ENCODE measurements at places on chromosomes 12 and 14. TPM values are rescaled to one million over a fixed set of nuclear protein-coding genes. Genes with fewer than 3 reads are reported as not detected.

The CCDC63 gene
- not detected for total RNA-seq

The RIMKLB gene
- total RNA-seq, result 159 TPM

The C3AR1 gene
- total RNA-seq, result 25.5 TPM

The CDKN3 gene
- 3.5 TPM for total RNA-seq

The EMP1 gene
- 295 TPM for total RNA-seq

GRCh38 chr12:107859367-107859766, 84.9 kb downstream of the ASCL4 start:
- no peak for DNase-seq

DNA sequence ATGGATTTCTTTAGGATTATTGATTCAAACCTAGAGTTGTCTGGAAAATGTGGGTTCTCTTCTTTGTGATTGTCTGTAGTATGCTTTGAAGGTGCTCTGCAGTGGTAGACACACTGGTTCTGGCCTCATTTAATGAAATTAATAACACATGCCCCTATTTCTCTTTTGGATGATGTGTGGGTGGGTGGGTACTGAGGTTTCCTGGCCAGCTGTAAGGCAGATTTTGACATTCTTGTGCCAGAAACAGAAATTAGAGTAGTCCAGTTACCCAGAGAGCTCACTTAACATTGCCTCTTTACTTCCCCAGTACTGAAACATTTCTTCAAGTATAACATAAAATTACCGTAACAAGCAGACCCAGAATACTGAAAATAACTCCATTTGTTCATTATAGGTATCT, 14.4 kb downstream of the TSFM start:
- no peak for DNase-seq

DNA sequence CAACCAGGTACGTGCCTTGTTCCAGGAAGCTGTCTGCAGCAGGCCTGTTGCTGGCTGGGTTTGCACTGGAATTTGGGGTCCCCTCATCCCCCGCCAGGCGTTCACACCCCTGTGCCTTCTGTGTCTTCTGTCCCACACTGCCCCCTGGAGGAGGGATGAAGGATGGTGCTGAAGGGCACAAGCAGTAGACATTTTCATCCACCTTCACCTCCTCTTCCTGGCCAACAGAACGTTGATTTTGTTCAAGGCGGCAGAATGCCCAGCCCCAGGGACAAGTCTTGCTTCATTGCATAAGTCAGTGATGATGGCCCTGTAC, 122.1 kb downstream of the CALM1 start:
- DNase-seq, result no peak

DNA sequence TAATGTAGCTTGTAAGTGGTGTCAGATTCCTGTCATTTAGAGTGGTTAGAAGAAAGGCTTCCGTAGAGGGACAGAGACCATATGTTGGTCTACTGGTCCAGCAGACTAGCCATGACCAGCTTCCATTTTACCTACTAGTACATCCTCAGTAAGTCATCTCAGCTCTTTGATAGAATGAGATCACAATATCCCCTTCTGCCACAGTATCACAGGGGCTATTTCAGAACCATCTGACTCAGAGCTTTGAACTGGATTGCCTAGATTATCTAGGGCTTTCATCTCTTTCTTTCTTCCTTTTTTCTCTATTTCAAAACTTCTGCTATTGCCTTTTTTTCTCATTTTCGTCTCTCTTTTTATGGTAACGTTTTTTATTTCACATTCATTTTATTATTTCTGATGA, 4.7 kb downstream of the ZDHHC17 start:
- no peak for DNase-seq

GRCh38 chr12:87365423-87365822, 663.8 kb downstream of the C12orf50 start:
- no peak for DNase-seq

DNA sequence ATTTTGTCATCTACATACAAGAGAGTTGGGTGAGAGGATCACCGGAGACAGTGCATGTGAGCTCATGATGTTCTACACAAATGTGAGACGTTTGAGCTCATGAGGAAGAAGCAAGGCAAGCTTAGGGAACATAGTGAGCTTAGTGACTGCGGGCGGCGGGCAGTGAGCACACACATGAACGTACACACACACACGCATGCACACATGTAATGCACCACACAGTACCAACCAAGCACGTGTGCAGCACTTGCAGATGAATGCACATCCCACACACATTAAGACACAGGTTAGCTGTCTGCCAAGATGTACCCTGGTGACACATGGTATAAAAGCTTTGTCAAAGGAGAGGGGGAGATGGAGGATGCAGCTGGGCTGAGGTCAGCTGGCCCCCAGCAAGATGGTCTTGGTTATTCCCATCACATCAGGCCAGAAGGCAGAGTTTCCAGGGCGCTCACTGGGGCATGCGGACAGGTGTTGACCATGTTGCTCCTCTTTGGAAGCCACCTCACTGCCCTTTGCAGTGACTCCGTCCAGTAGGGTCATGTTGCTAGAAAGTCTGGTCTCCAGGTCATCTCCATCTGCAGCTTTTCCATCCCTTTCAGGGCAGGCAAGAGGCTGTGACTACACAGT, 8.7 kb upstream of the CACNA2D4 start:
- no peak for DNase-seq

- DNase-seq, result peak; percentile 40
Observed at GRCh38 chr12:113184098-113184899, 979 bp downstream of the DDX54 start.

- DNase-seq, result no peak
Observed at GRCh38 chr12:127957001-127957660, 309.8 kb upstream of the TMEM132C start.

DNA sequence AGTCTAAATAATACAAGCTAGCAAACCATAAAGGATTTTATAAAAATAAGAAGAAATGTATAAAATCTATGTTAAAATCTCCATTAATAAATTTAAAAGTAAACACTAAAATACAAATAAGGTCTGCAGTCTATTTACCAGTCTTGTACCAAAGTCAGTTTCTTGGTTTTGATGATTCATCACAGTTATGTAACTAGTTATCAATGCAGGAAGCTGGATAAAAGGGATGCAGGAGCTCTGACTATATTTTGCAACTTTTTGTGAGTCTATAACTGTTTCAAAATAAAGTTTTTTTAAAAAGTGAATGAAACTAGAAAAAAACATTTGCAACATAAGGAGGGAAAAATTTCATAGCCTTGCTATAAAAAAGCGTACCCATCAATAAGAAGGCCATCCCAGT, 151.5 kb downstream of the DERA start:
- no peak for DNase-seq

GRCh38 chr12:31803306-31804184, 74.7 kb upstream of the AMN1 start:
- no peak for DNase-seq

DNA sequence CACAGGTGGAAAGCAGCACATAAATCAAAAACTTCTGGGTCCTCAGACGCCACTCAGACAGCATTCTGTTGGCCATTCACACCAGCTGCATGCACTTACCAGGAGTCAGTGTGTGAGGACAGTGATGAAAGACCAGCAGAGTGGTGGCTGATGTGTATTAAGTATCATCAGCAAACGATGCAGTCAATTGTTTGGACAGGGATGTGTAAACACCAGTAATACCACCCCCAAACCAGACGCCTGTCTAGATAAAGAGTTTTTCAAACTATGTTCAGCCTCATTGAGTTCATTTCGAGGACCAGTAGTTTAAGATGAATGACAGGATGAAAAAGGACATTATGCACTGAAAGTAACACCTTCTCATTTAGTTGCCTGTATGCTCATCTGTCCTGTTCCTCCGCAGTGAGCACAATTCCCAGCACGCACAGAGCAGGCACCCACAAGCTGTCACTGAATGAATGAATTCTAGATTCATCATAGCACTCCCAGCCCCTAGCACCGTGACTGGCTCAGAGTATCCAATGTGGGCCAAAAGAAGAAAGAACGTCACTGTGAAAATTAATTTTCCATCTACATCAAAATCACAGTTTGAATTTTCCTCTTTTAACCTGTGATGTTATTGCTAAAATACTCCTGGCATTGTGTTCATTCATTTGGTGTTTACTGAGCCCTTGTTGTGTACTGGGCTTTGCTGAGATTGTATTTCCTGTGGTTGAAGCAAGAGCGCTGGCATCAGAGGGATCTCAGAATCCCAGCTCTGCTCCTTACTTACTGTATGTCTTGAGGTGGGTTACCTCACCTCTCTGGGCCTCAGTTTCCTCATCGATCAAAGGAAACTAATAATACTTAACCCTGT, 124.8 kb upstream of the NOS1 start:
- no peak for DNase-seq

DNA sequence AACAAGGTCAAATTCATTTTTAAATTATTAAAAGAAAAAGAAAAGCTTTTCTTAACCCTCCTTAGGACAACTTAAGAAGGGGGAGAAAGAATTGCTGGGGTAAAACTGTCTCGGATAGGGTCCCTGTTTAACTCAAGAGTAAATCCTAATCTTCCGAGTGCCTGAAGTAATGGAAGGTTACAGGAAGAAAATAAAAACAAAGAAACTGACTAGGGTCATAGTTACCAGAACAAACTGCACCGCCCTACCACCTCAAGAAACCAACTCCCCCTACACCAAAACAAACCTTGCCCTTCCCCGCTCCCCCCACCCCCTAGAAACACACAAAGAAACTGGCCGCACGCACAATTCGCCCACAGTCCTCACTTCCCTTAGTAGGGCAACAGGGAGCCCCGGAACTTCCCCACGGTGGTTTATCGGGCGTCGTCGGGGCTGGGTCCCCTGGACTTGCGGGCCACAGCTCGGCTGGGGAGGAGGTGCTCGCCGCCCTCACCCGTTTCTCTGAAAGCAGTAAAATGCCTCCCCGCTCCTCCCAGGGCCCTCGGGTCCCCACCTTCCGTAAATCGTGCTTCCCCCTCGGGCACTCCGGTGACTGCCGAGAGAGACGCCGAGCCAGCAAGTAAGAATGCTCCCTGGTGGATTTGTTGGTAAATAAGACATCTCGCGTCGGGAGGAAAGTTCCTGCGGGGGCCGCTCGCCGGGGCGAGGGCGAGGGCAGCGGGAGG, 2.4 kb downstream of the SINHCAF start:
- no peak for DNase-seq

DNA sequence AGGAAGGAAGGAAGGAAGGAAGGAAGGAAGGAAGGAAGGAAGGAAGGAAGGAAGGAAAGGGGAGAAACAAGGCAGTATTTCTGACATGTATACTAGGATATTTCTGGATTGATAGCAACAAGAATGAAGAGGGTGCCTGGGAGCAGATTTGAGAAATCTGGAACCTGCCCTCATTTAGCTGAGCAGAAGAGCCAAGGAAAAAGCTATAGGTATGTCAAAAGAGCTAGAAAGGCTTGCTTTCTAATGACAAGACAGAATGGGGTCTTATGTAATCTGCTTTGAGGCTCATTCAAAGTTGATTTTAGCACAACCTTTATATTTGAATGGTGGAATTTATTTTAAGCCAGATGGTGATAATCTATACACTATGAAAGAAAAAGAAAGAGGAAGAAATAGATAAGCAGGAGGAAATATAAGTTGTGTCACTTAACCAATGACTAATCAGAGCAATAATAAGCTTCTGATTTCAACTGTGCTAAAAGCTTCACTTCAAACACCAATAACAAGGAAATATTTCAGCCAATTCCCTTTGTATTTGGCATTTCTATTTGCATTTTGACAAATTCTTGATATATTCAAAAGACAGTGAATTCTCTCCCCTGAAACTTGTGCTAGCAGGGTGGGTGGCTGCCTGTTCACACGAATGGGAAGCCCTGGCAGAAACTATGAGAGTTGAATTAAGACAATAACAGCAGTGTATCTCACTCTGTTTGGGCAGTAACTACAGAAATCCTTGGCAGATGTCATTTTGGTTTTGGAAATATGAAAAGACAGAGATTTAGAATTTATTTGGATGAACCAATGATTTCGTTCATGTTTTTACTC, 76.3 kb upstream of the FLRT2 start:
- DNase-seq, result no peak

GRCh38 chr12:30461026-30461615, 234.5 kb downstream of the IPO8 start:
- DNase-seq, result no peak

DNA sequence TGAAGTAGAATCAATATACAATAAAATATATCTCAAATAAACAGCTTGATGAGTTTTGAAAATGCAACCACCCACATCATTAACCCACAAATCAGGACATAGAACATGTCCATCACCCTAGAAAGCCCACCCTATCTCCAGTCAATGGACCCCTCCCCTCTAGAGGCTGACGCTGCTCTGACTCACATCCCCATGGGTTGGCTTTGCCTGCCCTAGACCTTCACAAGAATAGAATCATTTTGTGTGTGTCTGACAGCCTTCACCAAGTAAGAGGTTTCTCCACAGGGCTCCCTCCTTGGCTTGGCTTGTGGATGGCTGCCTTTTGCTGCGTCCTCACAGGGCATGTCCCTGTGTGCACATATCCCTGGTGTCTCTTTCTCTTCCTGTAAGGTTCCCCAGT, 250.2 kb upstream of the RTL1 start:
- no peak for DNase-seq

DNA sequence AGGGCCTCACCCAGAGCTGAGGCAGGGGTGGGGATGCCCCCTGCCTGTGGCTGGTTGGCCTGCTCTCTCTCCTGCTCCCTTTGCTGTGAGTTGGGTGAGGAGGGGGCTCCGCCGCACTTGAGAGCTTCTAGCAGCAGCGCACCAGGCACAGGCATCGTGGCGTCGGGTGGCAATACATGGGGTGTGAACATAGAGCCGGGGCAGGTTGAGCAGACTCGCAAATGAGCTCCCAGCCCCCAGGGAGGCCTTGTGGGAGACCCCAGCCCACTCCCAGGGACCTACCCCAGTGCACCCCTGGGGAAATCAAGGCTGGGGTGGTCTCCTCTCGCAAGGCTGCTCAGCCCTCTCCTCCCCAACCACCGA, 54.5 kb downstream of the KIF26A start:
- DNase-seq, result no peak

- no peak for DNase-seq
Observed at GRCh38 chr14:105536691-105537579, 10.6 kb downstream of the TMEM121 start.

- DNase-seq, result no peak
Observed at GRCh38 chr12:21301-22189, 45.0 kb upstream of the IQSEC3 start.

DNA sequence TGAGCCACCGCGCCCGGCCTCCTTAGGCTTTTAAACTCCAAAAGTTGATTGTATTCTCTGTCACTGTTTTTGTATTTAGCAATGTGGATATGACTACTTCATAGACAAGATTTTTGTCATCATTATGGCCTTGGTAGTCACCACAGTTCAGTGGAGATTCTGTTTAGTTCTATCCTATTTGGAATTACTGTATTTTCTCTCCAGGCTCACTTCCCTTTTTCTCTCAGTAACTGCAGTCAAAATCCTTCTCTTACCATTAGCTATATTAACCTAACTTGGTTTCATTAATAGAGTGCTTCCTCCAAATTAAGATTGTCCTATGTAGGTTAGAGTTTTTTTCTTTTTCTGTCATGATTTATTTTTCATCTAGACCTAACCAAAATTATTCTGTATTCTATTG, 283.9 kb downstream of the TMTC2 start:
- DNase-seq, result no peak
